Endodermal cell (in vitro differentiated cells): ENCODE measurements at places on chromosomes 3 and 15. TPM values are rescaled to one million over a fixed set of nuclear protein-coding genes. Genes with fewer than 3 reads are reported as not detected.

The CHST14 gene
- total RNA-seq, result 17.1 to 43.0 TPM (median 42.6 TPM) in 3 replicates

The ACKR4 gene
- not detected in 2 replicates for total RNA-seq

DNA sequence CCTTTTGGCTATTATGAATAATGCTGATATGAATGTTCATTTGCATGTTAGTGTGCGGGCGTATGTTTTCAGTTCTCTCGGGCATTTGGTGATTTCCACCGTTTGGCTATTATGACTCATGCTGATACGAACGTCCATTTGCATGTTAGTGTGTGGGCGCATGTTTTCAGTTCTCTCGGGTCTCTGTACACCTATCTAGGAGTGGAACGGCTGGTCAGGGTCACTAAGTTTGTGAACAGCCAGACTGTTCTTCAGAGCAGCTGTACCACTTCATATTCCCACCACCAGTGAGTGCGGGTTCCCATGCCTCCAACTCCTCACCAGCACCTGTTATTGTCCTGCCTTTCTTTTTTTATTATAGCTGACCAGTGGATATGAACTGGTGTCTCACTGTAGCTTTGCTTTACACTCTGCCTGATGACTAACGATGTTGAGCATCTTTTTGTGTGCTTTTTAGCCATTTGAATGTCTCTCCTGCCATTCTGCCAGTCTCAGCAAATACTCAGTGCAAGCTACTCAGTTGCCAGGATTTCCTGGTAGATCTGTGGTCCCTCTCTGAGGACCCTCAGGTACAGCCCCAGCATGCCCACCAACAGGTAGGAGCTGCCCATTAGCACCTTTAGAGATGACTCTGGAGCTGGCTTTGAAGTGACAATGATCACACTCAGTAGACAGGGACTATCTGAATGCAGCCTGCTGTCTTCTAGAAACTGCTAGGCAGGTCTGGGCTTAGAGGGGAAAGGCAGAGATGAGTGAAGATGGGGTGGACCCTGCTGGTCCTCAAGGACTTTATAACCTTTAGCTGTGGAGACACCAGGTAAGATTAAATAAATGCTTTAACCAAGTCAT is 141.1 kb downstream of the XXYLT1 start:
- no peaks in the 10 kb centered on the region for H3K4me1 ChIP-seq
- H3K36me3 ChIP-seq, result peaks cover 10% of the 10 kb centered on the region
- DNase-seq, result no peak
- H3K27ac ChIP-seq, result no peak overlapping the region
- no peak overlapping the region for H3K4me3 ChIP-seq
- no peaks in the 10 kb centered on the region for H3K27me3 ChIP-seq

GRCh38 chr3:150996731-150997130 is 24.2 kb upstream of the CLRN1 start:
- no peaks in the 10 kb centered on the region for H3K27me3 ChIP-seq
- no peaks in the 10 kb centered on the region for H3K4me1 ChIP-seq
- no peak overlapping the region for H3K27ac ChIP-seq
- DNase-seq, result no peak
- no peak overlapping the region for H3K4me3 ChIP-seq

GRCh38 chr15:75200765-75201615 is 692 bp upstream of the C15orf39 start:
- peak overlapping the region; percentile 89 for H3K4me3 ChIP-seq
- H3K27ac ChIP-seq, result no peak overlapping the region
- peaks cover 5% of the 10 kb centered on the region for H3K36me3 ChIP-seq
- peaks cover 24% of the 10 kb centered on the region for H3K4me1 ChIP-seq
- H3K27me3 ChIP-seq, result no peaks in the 10 kb centered on the region
- DNase-seq, result peak; percentile 90

The SV2B gene
- total RNA-seq, result 2.0 to 7.9 TPM (median 6.5 TPM) in 3 replicates

- H3K27me3 ChIP-seq, result peaks cover 39% of the 10 kb centered on the region
- H3K36me3 ChIP-seq, result no peaks in the 10 kb centered on the region
- H3K27ac ChIP-seq, result no peak overlapping the region
- no peak overlapping the region for H3K4me3 ChIP-seq
- DNase-seq, result peak; percentile 56
- H3K4me1 ChIP-seq, result peaks cover 11% of the 10 kb centered on the region
Observed at GRCh38 chr15:70199540-70200410, 102.1 kb upstream of the TLE3 start.

GRCh38 chr15:46117071-46117470 is 482.2 kb downstream of the SQOR start:
- no peaks in the 10 kb centered on the region for H3K36me3 ChIP-seq
- no peak overlapping the region for H3K4me3 ChIP-seq
- H3K27me3 ChIP-seq, result no peaks in the 10 kb centered on the region

The STARD9 gene
- total RNA-seq, result 0.97 to 1.5 TPM (median 1.1 TPM) in 3 replicates

DNA sequence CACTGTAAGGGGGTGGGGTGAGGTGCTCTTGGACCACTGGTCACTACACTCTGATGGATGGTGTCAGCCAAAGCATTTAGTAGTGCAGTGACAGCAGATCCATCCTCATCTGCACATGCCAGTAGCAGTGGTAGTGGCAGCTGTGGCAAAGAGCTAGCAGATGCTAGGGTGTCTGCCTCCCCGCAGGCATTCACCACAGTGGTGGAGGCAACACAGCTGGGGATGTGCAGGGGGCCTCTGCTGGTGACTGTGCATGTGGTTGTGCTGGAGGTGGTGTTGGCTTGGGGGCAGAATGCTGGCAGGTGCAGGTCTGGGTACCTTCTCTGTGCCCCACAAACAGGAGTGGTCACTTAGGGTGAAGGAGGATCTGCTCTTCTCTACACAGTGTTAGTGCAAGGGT is 19.4 kb upstream of the DCUN1D1 start:
- no peak overlapping the region for H3K27ac ChIP-seq
- no peaks in the 10 kb centered on the region for H3K27me3 ChIP-seq
- no peaks in the 10 kb centered on the region for H3K4me1 ChIP-seq
- H3K4me3 ChIP-seq, result no peak overlapping the region
- no peak for DNase-seq

The HEXA gene
- total RNA-seq, result 99.2 to 119 TPM (median 104 TPM) in 3 replicates

The CEP63 gene
- total RNA-seq, result 19.1 and 21.2 TPM in 2 replicates
